Glomerular endothelial cell (primary cell): ENCODE measurements at places on chromosomes 2 and 18. TPM values are rescaled to one million over a fixed set of nuclear protein-coding genes. Genes with fewer than 3 reads are reported as not detected.

The ALPG gene
- not detected in 2 replicates for total RNA-seq

The ACOXL gene
- 0.10 TPM in 1 of 2 replicates, not detected in the other for total RNA-seq

The CCL20 gene
- 2.6 and 6.0 TPM in 2 replicates for total RNA-seq

The RAB27B gene
- 0.15 and 0.99 TPM in 2 replicates for total RNA-seq

- no peak for DNase-seq
Measured at GRCh38 chr18:39037925-39038324, 1472.3 kb upstream of the CELF4 start.

- no peak for DNase-seq
Measured at GRCh38 chr2:20988905-20989304, 55.0 kb downstream of the APOB start.

DNA sequence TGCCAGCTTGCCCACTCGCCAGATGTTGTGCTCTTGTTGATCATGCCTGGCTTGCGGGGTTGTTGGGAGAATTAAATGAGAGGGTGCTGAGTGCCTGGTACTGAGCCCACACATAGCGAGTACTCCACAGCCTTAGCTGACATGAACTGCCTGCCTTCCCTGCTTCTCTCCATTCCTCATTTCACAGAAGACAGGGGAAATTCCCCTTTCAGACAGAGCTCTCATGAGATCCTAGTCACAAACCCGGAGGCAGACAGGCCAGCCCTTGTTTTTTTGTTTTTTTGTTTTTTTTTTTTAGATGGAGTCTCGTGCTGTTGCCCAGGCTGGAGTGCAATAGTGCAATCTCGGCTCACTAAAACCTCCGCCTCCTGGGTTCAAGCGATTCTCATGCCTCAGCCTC is 17.1 kb upstream of the DNMT3A start:
- DNase-seq, result no peak

GRCh38 chr2:68710756-68711155 is 23.9 kb upstream of the ARHGAP25 start:
- DNase-seq, result no peak

DNA sequence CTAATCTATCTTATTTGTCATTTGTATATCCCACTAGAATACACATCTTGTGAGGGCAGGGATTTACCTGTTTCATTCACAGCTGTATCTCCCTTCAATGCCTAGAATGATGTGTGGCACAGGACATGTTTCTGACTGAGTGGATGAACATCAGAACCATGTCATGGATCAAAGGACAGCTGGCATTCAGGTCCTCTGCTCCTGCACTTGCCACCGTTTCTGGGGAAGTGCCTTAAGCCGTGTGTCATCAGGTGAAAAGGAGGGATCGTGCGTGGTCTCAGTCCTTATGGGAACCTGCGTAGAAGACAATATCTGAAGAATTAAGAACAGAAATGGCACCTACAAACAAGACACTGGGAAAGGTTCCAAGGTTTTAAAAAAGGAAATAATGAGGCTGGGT is 206.1 kb upstream of the GATA6 start:
- no peak for DNase-seq

DNA sequence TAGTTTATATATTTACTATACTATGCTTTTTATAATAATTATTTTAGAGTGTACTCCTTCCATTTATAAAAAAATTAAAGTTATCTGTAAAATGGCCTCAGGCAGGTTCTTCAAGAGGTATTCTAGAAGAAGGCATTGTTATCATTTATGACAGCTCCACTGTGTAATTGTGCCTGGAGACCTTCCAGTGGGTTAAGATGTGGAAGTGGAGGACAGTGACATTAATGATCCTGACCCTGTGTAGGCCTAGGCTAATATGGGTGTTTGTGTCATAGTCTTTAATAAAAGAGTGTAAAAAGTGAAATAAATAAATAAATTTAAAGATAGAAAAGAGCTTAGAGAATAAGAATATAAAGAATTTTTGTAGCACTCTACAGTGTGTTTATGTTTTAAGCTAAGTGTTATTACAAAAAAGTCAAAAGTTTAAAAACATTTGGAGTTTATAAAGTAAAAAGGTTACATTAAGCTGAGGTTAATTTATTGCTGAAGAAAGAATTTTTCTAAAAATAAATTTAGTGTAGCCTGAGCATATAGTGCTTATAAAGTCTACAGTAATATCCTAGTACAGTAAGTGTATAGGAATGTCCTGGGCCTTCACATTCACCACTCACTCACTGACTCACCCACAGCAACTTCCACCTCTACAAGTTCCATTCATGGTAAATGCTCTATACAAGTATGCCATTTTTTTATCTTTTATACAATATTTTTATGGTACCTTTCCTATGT is 190.0 kb upstream of the SESTD1 start:
- DNase-seq, result peak; percentile 44

GRCh38 chr2:12251121-12251520 is 465.6 kb upstream of the TRIB2 start:
- no peak for DNase-seq

DNA sequence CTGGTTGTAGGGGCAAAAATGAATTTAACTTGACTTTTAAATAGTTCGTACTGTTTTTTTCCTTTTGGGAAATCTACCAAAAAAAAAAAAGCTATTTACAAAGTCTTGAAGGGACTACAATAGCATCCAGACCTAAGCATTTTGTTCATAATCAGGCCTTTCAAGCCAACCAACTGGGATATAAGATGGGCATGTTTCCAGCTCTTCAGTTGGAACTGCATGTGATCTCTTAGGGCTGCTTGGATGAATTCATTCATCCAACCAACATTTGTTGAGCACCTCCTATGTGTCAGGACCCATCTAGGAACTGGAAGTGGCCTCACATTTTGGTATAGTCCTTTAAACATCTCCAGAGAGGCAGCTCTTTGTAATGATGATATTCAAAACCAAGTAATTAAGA is 98.6 kb downstream of the AAK1 start:
- no peak for DNase-seq

The SCN9A gene
- total RNA-seq, result 9.3 and 10.0 TPM in 2 replicates

The HOXD4 gene
- total RNA-seq, result 5.5 and 12.4 TPM in 2 replicates

DNA sequence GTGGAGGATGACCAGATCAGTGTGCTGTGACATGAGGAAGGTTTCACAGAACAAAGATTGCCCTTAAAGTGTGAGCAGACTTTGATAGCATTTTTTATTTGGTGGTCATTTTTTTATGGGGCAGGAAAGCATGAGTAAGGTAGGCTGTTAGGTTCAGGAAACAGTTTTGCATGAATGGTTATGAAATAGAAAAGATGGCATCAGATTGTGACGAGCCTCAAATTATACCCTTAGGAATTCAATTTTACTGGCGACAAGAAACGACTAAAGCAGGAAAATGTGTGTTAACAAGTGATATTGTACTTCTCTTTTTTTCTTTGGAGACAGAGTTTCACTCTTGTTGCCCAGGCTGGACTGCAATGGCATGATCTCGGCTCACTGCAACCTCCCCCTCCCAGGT is 44.7 kb downstream of the PIK3C3 start:
- DNase-seq, result no peak

DNA sequence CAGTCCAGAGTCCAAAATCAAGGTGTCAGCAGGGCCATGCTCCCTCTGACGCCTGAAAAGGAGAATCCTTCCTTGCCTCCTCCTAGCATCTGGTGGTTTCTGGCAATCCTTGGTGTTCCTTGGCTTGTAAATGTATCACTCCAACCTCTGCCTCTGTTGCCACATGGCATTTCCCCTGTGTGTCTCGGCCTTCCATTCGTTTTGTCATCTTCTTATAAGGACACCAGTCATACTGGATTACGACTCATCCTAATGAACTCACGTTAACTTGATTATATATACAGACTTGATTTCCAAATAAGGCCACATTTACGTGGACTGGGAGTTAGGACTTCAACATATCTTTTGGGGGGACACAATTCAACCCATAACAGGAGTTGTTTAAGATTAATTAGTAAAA is 15.8 kb downstream of the PMAIP1 start:
- no peak for DNase-seq

DNA sequence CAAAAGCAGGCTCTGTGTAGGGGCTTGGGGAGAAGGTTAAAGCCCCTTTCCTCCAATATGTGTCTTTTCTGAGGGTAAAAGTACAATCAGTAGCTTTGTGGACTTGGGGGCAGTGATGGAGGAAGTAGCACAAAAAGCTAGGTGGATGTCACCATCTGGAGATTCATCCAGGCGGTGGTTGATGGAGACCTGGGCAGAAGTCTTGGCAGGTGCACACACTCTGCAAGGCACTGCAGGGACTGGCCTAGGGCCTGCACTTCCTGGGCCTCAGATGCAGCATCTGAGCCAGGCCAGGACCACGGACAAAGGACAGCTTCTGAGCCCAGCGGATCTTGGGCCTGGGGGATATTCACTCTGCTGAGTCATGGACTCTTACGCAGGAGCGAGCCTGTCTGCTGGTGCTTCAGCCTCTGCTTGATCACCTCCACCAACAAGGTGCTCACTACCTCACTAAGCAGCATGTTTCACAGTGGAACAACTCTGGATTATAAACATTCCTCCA is 391.1 kb downstream of the TNS1 start:
- DNase-seq, result no peak

The TMEM37 gene
- 2.2 and 5.5 TPM in 2 replicates for total RNA-seq
